ENCODE measurements at places on chromosomes 6 and 20.
A peak's percentile ranks its signal among the peaks of the same experiment; 100 is the strongest.

DNA sequence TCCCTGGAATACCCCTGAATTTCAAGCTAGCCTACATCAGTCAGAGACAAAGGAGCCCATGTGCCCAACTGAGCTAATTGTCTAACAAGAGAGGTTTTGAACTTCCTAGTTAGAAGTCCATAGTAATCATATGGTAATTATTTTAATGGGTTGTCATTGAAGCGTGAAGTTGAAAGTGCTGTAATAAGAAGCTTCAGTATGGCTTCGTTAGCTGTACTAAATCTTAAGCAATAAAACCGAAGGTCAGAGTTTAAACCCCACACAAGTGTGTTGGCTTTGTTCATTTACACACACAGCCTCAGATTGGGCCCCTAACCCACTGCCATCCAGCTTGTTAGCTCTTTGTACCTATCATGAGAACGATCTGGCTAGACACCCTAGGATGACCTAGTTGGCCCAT lies 195.6 kb upstream of the RIN2 start:
- DNase-seq, result no peak

- DNase-seq, result no peak
Measured at GRCh38 chr6:99276747-99277146, 72.7 kb downstream of the FAXC start.

- no peak for DNase-seq
Measured at GRCh38 chr6:36133148-36133547, 2.8 kb downstream of the MAPK13 start.

DNA sequence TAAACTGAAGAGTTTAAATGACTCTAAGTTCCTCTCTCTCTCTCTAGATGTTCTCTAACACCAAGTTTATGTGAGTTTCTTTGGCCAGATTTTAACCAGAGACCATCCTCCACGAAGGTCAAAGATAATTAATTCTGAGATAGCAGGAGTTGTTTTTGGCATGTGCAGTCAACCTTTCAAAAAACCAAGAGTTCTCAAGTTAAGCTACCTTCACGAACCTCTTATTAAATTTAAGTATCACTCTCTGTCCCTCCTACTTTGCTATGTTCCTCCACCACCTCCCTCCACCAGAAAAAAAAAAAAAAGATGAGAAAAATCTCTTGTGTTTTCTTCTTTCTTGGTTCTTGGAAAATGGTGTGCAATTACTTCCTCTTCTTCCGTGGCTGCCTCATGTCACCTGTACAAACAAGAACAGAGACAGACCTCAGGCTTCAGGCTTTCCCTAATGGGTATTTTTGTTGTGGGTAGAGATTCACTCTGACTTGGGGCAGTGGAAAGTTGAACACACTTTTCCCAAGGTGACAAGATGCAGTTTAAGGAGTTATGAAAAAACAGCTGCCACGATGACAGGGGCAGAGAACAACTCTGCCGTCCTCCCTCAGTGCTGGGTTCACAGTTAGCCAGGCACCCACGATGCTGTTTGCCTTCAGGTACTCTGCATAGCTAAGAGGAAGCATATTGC lies 64.3 kb downstream of the ADTRP start:
- DNase-seq, result peak; percentile 67

GRCh38 chr6:41655646-41656001 lies 17.4 kb downstream of the MDFI start:
- no peak for DNase-seq
